ENCODE measurements at places on chromosomes 6 and 20.

GRCh38 chr6:40819182-40819834 lies 219.7 kb downstream of the UNC5CL start:
- no peak for DNase-seq

GRCh38 chr6:145699462-145699861 lies 35.9 kb downstream of the EPM2A start:
- DNase-seq: no peak

DNA sequence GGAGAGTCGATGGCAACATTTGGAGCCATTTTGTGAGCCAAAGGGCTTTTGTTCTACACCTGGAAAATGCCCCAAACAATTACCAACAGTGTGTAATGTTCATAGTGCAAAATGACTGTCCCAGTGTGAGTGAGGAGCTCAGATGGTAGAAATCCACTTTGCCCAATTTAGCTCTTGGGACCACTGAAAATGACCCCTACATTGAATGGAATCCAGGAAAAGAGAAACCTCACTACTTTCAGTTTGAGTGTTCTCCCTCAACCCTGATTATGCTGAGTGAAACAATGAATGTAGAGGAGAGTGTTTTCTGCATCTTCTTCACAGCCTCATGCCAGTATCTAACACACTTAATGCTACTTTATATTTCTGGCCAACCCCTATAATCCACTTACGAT lies 84.9 kb upstream of the NRN1 start:
- no peak for DNase-seq

DNA sequence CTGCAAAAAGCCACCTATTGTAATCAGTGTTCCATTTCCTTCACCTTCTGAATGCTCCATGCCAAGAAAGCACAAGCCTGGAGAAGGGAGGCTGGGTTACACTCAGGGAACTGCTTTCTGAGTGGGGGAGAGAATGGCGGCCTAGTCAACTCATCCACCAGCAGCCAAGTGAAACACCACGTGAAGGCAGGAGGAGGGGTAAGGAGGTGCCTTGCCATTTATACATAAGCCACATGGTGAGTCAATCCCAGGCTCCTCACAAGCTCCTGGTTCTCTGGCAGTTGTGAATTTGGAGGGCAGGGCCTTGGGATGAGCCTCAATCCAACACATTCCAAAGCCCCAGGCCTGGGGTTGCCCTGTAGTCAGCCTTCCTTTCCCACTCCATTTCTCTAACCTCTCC lies 149.4 kb downstream of the CD24 start:
- DNase-seq: no peak

- no peak for DNase-seq
Measured at GRCh38 chr6:33737267-33738026, 9.3 kb downstream of the IP6K3 start.

DNA sequence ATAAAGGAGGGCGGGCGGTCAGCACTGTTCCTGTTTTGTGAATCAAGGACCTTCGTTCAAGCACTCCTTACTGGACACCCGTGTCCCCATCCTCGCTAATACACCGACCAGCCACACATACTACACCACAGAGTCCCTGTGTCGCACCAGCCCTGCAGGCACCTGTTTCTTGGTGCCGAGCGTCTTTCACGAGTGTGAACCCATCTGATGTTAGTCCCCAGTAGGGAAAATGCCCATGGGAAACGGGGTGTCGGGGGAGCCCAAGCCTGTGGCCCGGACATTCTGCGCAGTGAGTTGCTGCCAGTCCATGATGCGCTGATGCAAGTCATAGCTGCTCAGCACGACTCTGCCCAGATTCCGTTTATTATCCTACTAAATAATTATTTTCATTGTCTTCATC lies 74.7 kb downstream of the TTLL2 start:
- DNase-seq: no peak

All from brain (organoid and tissue), 16 donors.